ENCODE measurements at places on chromosomes 4 and X. TPM values are rescaled to one million over a fixed set of nuclear protein-coding genes. Genes with fewer than 3 reads are reported as not detected.
A peak's percentile ranks its signal among the peaks of the same experiment; 100 is the strongest.

The MAGEA8 gene
- not detected for total RNA-seq

The SPARCL1 gene
- 408 TPM for total RNA-seq

The P2RY4 gene
- total RNA-seq: 0.33 TPM

The C4orf50 gene
- total RNA-seq: under 0.01 TPM

The PROM1 gene
- 40.0 TPM for total RNA-seq

The PDGFRA gene
- 154 TPM for total RNA-seq

The GAGE1 gene
- total RNA-seq: not detected

The DSPP gene
- not detected for total RNA-seq

DNA sequence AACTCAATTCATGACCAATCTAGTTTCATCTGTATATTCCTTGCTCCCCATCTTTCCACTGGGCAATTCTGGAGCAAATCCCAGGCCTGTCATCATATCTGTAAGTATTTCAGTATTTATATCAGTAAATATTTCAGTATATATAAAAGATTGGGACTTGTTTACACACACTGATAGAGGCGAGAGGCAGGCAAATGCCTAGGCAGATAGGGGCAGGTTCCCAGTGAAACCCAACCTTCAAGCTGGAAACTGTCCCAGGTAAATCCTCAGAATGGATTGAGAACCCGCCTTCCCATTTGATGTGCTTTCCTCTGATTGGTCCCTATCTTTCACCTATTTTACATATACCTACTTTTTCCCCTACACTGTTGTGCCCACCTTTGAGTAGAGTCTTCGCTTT lies 23.8 kb upstream of the TBC1D1 start:
- no peak for DNase-seq

GRCh38 chrX:110145854-110146253 lies 142.9 kb downstream of the TMEM164 start:
- no peak for DNase-seq

- DNase-seq: no peak
These were observed 236.9 kb downstream of the DCTD start for GRCh38 chr4:182680234-182680653.

DNA sequence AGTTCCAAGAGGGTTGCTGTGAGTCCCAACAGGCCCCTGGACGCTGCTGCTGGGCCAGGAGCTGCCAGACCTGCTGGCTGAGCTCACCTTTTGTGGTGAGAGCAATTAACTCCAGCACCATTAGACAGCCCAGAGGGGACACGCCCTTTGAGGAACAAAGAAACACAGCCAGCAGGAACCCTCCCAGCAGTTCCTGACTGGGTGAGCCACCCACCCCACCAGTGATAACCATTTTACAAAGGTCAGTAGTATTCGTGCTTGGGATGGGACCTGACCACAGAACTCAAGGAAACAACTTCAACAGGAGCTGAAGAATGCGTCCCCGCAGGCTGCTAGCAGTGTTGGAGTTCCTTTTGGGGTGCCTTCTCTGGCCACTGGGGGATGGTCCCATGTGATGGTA lies 38.8 kb upstream of the AFAP1 start:
- DNase-seq: peak; percentile 87

- DNase-seq: no peak
These were observed 341 bp upstream of the PRPS2 start for GRCh38 chrX:12790885-12791256.

GRCh38 chr4:187208651-187209050 lies 485.0 kb upstream of the FAT1 start:
- no peak for DNase-seq

DNA sequence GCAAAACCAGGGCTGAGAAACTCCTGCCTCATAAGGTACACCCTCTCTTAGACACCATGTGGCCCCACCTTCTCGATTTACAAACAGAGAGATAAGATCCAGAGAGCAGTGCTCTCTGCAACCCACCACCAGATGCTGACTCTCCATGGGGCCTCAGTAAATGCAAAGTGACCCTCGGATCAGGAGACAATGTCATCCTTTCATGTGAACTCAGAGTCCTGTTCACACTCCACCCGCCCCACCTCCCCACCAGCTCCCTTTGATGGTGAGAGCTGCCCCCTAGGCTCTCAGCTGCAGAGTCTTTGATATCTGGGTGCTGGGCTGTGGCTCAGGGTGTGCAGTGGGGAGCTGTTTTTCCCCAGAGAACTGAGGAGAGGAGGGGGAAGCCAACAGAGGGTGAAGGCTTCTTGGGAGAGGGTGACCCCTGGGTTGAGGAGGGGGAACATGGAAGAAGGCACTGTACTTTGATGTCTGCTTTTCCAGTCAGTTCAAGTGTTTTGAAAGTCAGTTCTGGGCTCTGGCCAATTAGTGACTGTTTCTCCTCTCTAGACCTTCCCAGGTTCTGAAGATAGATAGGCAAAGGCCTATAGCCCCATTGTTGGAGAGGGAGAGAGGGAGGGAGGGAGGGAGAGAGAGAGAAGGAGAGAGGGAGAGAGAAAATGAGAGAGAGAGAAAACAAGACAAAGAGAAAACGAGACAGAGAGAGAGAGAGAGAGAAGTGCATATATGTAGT lies 88.2 kb downstream of the SCD5 start:
- DNase-seq: no peak

GRCh38 chrX:73855546-73855945 lies 292.5 kb downstream of the CHIC1 start:
- peak; percentile 69 for DNase-seq

GRCh38 chrX:41733939-41734338 lies 10.0 kb downstream of the GPR82 start:
- no peak for DNase-seq

DNA sequence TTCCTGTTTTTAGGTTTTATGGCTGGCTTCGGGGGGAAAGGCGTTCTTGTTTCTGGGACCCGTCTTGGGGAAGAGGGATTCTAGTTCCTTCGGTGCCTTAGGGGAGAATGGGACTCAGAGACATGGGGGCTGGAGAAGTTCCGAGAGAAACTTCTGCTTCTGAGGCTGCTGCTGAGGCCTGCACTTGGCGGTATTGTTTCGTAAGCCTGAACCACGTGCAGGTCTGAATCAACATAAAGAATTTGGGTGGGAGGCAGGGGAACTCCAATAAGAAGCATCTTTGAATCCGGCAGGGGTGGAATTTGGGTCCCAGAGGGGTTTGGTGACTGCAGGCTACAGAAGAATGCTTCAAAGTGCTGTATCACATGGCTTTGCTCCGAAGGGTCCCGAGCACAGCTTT lies 15.1 kb downstream of the XG start:
- no peak for DNase-seq

DNA sequence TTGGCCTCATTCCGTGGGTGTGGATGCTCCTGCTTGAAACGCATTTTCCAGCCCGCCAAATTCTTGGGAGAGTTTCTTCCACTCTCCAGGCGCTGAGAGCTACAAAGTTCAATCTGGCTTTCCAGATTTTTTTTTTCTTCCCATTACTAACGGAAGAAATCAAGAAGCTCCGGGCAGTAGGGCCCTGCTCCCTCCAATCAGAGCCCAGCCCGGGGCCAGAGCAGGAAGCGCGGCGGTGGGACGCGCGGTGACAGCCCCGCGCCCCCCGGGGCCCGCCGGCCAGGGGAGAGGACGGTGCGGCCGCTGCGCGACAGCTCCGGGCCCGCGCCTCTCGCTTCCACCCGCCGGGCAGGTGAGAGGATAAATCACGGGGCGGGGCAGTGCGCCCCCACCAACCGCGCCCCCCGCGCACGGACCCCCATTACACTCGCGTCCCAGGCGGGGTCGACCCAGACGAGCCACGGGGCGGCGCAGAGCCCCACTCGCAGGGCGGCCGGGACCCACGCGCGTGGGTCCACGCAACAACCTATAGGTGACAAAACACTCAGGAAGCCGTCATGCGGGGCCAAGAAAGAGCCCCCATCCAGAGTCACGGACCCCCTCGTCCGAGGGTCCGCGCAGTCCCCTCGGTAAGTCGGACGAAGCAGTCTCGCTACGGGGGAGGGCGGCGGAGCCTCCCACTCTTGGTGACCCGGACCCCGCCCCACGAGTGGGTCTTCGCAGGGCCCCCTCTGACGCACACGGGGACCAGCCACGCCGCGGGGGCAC lies 868 bp downstream of the AFAP1 start:
- DNase-seq: peak; percentile 52

GRCh38 chr4:67082746-67083145 lies 462.6 kb downstream of the CENPC start:
- no peak for DNase-seq

DNA sequence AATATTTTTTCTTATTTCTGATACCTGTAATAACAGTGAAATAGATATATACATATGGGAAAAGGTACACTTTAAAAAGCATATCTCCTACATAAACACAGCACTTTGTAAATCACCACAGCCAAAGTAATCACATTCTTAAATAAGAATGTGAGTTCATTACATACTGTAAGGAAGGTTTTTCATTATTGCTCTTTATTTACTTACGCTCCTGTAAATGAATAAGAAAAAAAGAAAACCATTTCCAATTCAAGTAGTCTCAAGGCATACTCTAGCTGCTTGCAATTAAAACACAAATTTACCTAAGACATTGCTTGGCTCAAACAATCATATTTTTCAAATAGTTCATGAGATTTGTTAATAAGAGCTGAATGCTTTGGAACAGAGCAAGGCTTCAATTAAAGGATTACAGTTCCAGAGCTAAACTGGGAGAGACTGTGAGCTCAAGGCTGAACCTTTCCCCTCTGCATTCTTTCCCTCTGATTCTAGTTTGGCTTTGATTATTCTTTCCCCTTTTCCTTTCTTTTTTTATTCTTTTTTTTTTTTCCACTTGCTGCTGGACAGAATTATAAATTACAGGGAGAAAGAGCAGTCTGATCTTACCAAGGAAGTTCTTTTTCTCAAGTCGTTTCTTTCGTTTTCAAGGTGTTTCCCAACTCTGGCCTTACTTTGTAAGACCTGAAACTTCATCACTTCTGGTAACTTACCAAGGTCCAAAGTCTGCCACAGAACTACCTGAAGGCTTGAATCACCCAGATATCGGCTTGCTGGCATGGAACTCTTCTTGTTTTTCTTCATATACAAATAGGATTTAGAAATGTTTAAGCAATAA lies 278.3 kb downstream of the INPP4B start:
- no peak for DNase-seq

DNA sequence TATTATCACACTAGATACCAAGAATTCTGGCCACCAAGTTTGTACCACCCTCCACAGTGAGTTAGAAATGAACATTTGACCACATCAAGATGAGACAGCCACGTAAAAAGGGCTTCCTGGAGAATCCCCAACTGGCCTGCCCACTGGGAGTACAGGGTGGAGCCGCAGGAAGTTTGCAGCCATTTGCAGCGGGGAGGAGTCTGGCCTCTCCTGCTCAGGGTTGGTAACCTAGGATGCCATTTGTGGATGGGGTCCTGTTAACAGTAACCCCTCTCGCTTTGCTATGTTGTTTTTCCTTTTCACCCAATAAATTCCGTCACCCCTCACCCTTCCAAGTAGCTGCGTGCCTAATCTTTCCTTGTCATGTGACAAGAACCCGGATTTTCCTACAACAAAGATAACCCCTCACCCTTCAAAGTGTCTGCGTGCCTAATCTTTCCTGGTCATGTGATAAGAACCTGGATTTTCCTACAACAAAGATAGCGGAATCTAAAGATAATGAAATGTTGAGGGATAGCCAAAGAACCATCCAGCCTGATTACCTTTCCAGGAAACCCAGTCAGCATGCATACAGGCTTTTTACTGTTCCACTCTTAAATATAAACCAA lies 245.4 kb downstream of the NAF1 start:
- DNase-seq: no peak

Measured in breast epithelium (tissue), 4 donors.